ENCODE measurements at places on chromosomes 7 and 10.

DNA sequence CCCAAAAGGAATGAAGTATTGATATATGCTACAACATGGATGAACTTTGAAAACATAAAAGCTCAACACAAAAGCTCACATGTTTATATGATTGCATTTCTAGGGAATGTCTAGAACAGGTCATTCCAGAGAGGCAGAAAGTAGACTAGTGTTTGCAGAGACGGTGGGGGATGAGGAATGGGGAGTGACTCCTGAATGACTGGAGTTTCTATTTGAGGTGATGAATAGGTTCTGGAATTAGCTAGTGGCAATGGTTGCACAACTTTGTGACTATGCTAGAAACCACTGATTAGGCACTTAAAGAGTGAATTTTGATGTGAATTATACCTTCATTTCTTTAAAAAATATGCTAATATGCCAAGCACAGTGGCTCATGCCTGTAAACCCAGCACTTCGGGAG, 6.9 kb downstream of the KPNA7 start:
- no peak for DNase-seq

DNA sequence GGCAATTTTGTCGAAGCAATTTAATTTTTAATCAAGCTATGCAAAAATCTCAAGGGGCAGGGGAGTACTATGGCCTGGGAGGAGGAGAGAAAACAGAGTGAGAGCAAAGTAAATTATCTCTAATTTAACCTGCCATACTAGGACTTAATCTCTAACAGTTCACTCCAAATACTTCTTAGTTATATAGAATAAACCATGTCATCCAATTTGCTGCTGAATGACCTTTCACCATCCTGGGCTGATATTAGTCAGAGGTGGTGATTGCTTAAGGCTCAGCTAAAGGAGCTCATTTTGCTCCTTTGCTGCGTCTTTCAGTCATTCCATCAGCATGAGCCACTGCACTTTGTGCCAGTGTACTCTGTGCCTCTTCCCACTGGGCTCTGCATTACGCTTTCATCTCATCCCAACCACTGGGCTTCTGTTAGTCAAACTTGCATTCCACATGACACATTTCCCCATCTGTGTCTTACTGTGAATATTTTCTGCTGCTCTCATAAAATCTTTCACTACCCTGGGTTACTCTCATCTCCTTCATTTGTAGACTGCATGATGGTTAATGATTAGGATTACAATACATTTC, 84.3 kb downstream of the CD36 start:
- DNase-seq = no peak

DNA sequence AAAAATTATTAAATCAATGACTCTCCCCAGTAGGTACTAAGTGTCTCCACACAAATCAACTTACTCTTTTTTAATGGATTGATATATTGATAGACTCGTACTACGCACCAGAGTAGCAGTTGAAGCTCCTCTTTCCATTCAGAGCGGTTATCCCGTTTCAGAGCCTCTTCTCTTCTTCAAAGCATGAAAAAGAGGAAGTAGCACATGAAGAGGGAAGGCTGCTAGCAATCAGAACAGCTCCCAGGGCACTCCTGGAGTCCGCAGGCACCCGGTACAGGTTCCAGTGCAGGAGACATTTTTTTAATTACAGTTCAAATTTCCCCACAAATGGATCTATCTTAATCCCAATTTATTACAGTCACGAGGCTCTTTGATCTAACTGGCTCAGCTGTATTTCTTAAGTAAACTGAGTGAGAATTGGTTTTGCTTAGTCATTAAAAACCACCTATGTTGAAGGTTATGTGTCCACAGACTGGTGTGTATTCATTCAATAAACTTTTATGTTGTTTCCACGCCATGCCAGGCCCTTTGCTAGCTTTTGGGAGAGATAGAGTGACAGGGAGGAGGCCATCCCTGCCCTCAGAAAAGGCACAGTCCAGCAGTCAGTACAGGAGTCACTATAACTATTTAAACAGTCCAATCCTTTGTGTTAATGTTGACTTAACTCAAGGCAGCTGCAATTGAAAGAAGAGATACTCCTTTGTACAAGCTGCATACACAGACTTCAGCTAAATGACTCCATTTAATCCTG, 32.1 kb upstream of the CALN1 start:
- DNase-seq = no peak

DNA sequence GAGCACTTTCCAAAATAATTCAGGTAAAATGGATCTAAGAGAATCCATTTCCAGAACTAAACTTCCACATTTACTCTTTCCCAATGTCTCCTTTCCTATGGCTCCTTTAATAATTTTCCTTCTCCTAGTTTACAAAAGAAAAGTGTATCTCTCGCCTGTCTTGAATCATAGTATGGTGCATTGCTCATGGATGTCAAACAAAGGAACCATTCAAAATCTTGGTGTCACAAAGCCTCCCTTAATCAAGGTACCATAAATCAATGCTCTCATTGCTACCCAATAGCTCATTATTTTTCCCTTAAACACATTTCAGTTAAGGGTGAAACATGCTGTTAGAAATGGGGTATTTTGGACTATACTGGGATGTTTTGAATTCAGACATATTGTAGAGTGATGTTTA, 57.6 kb upstream of the KCNMA1 start:
- DNase-seq = no peak

DNA sequence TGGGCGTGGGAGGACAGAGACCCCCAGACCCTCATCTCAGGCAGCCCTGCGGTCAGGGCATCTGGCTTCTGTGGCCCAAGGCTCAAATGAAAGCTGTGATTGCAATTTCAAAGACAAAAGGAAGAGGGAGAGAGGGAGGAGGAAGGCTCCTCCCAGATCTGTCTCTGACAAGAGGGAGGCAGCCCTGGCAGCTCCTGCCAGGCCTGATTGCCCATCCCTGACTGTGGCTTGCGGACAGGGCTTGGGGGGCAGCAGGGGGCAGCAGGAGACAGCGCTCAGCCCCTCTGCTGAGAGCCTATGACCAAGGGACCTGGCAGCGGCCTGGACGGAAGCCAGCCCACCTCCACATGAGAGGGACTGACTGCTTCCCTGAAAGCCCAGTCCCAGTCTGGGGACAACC, 91.8 kb downstream of the PTPRN2 start:
- no peak for DNase-seq

GRCh38 chr7:43495572-43495971, 87.3 kb upstream of the STK17A start:
- DNase-seq = no peak

DNA sequence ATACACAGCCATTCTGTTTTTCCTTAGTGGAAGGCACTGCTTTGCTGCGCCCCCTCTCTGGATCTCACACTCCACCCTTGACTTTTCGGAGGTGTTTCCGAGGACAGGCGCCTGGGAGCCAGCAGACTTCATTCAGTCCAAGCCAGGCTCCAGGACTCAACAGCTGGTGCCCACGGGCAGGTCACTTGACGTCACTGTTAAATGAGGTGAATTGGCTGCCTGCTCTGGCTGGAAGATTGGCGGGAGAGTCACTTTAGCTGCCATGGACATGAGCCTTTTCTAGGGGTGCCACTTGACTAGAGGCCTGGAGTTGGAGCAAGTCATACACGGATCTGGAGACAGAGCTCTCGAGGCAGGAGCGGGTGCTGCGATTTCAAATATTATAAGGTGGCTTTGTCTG, 3.2 kb downstream of the HTRA1 start:
- no peak for DNase-seq
